ENCODE measurements at places on chromosomes 7 and 10.

GRCh38 chr7:81030472-81030871, 111.6 kb upstream of the SEMA3C start:
- DNase-seq, result no peak

GRCh38 chr7:102220960-102221800, 65.5 kb upstream of the SH2B2 start:
- DNase-seq, result no peak

GRCh38 chr7:44184206-44184872, 4.9 kb downstream of the GCK start:
- no peak for DNase-seq

DNA sequence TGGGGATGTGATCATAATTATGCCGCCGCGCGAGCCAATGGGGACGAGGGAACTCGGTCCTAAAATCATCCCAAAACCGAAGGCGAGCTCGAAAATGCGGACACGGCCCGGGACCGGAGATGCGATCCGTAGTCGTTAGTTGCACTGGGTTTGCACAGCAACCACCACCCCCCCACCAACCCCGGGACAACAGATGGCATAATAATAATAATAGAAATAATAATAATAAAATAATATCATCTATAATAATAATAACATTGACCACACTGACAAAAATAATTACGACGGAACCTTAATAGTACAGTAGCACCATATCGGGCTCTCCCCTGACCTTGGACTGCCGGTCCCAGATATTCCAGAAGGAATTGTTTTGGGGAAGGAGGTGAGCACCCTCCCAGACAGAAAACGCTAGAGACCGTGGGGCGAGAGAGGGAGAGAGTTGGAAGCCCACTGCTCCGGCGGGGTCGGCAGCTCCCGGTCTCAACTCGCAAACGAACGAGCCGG, 1.1 kb upstream of the EMX2 start:
- no peak for DNase-seq

DNA sequence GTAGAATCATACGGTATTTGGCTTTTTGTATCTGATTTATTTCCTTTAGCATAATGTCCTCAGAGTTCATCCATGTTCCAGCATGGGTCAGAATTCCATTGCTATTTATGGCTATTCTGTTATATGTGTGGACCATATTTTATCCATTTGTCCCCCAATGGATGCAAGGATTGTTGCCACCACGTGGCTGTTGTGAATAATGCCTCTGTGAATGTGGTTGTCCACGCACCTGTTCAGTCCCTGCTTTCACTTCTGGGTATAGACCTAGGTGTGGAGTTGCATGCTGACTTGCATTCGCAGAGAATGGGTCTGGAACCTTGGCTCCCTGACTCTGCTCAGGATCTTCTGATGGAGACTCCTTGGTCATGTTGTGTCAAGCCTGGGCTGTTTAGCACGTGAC, 199.9 kb downstream of the CAMK1D start:
- no peak for DNase-seq

DNA sequence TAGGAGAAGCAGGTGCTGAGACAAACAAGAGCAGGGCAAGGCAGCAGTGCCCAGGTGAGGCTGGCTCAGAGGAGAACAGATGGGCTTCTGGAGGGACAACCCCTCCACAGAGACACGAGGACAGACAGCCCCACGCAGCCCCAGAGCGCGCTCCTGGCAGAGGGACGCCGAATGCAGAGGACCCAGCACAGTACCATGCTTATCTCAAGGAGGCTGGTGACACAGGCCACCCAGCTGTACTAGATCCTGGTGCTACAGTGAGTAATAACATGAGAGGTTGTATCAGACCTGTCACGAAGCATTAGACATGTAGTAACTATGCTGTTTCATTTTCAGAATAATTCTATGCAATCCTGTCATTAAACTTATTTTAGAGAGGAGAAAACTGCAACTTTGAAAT, 60.4 kb upstream of the NCAPG2 start:
- DNase-seq, result no peak
